ENCODE measurements at places on chromosomes 1 and 21.

DNA sequence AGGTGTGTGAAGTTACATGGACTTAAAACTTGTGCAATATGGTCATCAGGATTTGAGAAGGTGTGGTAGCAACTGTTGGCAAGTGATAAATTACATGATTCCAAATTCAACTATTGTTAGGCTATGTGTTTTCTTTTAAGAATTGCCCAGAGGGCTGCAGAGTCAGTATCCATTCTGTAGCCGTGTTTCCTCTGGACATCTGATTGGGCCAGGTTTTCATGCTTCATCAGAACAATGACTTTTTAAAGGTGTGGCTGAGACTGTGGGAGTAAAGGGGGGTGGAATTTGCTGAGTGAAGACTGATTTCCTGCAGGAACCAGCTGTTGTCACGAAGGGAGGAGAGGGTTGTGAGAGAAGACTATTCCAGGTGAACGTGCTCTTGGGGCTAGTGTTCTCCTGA, 1.7 kb upstream of the HRNR start:
- no peak for DNase-seq

- no peak for DNase-seq
Measured at GRCh38 chr21:24204641-24205040, 1402.6 kb downstream of the MRPL39 start.

GRCh38 chr1:236978740-236979139, 25.5 kb downstream of the MT1HL1 start:
- no peak for DNase-seq

GRCh38 chr21:40291560-40291959, 424.3 kb downstream of the PCP4 start:
- no peak for DNase-seq

All from spinal cord (tissue), 10 donors.